ENCODE measurements at places on chromosomes 2 and 18. TPM values are rescaled to one million over a fixed set of nuclear protein-coding genes. Genes with fewer than 3 reads are reported as not detected.

DNA sequence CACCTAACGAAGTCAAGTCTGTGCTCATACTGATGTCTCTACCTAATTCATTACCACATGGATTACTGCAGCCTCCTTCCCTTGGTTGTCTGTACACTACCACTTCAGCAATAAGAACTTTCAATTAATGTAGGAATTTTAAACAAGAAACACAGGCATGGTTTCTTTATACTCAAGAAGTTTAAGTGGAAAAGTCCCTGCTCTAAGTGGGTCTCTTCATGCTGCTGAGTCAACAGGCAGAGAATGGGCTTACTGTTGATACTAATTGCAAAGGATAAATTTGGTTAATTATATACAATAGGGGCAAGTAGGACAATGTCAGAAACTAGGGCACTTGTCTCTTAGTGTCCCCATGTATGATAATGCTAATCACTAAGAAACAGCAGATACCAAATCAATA is 392.6 kb downstream of the DSEL start:
- no peak overlapping the region for H3K27ac ChIP-seq
- H3K4me1 ChIP-seq: no peaks in the 10 kb centered on the region
- no peak overlapping the region for H3K4me3 ChIP-seq
- no peaks in the 10 kb centered on the region for H3K27me3 ChIP-seq

DNA sequence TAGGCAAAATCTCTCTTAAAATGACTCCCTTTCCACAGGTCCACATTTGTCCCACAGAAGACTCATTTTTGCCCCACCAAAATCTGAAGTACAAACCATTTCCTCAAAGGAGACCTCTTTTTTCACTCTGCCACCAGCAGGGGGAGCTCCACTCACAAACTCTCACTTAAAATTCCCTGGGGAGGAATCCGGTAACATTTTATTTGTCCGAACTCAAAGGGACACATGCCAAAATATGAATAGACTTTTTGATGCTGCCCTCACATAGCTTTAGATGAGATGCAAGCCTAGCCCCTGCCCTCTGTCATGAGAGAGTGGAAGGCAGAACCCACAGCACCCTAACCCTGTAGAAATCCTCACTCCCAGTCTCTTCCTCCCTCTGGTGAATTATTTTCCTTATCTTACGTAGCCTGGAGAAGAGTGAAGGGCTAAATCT is 57.1 kb downstream of the RMDN2 start:
- no peak overlapping the region for H3K27ac ChIP-seq
- no peak overlapping the region for H3K4me3 ChIP-seq
- peak; percentile 49 for DNase-seq
- no peaks in the 10 kb centered on the region for H3K36me3 ChIP-seq
- H3K27me3 ChIP-seq: no peaks in the 10 kb centered on the region

The ANKRD23 gene
- 17.8 TPM for total RNA-seq

The CRACDL gene
- total RNA-seq: 2.3 TPM

The SP3 gene
- total RNA-seq: 101 TPM
